Cardiac muscle cell (in vitro differentiated cells and primary cell): ENCODE measurements at places on chromosomes 11 and 22. TPM values are rescaled to one million over a fixed set of nuclear protein-coding genes. Genes with fewer than 3 reads are reported as not detected.

- no peak for DNase-seq
Observed at GRCh38 chr11:128860571-128861361, 6.3 kb downstream of the KCNJ1 start.

The HBD gene
- 0.95 TPM in 1 of 2 replicates, not detected in the other for total RNA-seq

The GUCD1 gene
- 73.9 and 106 TPM in 2 replicates for total RNA-seq

- no peak for DNase-seq
Observed at GRCh38 chr11:126072801-126073594, 10.3 kb upstream of the CDON start.
